ENCODE measurements at places on chromosomes 4 and X. TPM values are rescaled to one million over a fixed set of nuclear protein-coding genes. Genes with fewer than 3 reads are reported as not detected.

DNA sequence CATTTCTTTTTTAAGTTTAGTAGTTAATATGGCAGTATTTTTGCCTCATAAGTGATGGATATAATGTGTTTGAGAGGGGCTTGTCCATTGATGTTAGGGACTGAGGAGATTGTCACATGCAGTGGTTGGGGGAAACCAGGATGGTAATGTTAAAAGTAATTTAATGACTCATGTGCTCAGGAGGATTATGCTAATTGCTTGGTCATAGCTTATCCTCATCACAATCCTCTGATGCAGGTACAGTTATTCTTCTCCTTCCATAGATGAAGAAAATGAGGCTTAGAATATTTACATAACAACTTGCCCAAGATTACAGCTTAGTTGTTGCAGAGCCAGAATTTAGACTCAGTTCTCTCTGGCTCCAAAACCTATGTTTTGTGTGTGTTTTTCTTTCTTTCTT is 94.4 kb upstream of the SCML1 start:
- no peak for DNase-seq
- no peaks in the 10 kb centered on the region for H3K27me3 ChIP-seq
- H3K4me3 ChIP-seq = no peak overlapping the region
- no peaks in the 10 kb centered on the region for H3K4me1 ChIP-seq
- no peaks in the 10 kb centered on the region for H3K36me3 ChIP-seq

GRCh38 chrX:148270499-148270898 is 229.9 kb upstream of the AFF2 start:
- no peaks in the 10 kb centered on the region for H3K27me3 ChIP-seq
- H3K27ac ChIP-seq = no peak overlapping the region
- no peak for DNase-seq
- no peak overlapping the region for H3K4me3 ChIP-seq

DNA sequence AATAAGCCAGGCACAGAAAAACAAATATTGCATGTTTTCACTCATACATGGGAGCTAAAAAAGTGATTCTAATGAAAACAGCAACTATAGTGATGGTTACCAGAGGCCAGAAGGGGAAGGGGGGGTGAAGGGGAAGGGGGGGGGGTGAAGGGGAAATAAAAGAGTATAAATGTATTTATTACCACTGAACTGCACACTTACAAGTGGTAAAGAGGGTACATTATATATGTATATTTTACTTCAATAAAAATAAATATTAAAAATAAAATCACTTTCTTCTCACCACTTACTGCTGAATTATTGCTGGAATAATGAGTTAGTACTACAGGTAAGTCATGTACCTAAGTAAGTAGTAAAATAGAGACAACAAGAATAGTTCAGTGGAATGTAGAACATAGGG is 2.1 kb upstream of the VCX3B start:
- no peaks in the 10 kb centered on the region for H3K27me3 ChIP-seq
- H3K4me3 ChIP-seq = no peak overlapping the region
- DNase-seq = no peak
- H3K27ac ChIP-seq = no peak overlapping the region

DNA sequence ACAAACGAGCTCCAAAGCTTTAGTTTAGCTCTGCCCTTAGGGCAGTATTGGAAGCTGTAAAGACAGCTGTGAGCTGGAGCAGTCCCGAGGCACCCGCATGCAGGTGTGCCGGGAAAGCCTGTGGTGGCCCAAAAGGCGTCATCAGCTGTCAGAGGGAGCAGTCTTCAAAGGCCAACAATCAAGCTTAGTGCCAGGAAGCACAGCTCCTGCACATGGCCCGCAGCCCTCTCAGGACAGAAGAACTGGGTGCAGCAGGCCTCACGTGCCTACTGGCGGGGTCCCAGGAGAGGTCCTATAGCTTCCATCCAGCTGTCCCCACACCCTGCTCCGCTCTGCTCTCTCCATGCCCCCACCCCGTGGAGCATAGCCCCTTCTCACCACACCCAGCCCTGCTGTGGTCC is 92.2 kb upstream of the TRIM2 start:
- peaks cover 10% of the 10 kb centered on the region for H3K4me1 ChIP-seq
- no peaks in the 10 kb centered on the region for H3K36me3 ChIP-seq
- H3K27me3 ChIP-seq = no peaks in the 10 kb centered on the region
- H3K27ac ChIP-seq = no peak overlapping the region

DNA sequence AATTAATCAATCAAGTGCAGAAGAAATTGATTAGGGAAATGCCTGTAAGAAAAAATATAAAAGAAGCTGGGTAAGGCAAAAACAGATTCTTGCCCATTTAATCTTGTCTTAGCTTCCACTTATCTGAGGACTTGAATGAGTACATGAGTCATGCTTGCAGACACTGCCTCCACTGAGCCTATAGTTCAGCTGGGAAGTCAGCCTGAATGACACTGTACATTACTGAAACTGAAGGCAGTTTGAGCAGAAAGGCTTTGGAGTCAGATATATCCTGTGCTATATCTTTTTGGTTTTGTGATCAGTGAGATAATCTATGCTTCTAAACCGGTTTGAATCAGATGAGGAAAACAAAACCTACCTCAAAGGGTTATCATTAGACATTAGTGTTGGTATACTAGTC is 61.3 kb downstream of the NUDT11 start:
- no peaks in the 10 kb centered on the region for H3K27me3 ChIP-seq
- no peak for DNase-seq
- H3K27ac ChIP-seq = no peak overlapping the region

- no peaks in the 10 kb centered on the region for H3K27me3 ChIP-seq
- H3K36me3 ChIP-seq = no peaks in the 10 kb centered on the region
- DNase-seq = no peak
- H3K4me1 ChIP-seq = no peaks in the 10 kb centered on the region
- no peak overlapping the region for H3K27ac ChIP-seq
- no peak overlapping the region for H3K4me3 ChIP-seq
These were observed 74.8 kb downstream of the TEX13C start for GRCh38 chrX:125394449-125394848.

The SLC16A2 gene
- 10.7 TPM for total RNA-seq
